Peyer's patch (tissue), 4 donors: ENCODE measurements at places on chromosomes 5 and 9.

GRCh38 chr9:94821098-94821887, 94.8 kb downstream of the AOPEP start:
- H3K27me3 ChIP-seq = no peaks in the 10 kb centered on the region
- H3K36me3 ChIP-seq = no peaks in the 10 kb centered on the region
- no peak for DNase-seq
- no peaks in the 10 kb centered on the region for H3K4me1 ChIP-seq

GRCh38 chr5:1019001-1019905, 10.7 kb downstream of the NKD2 start:
- H3K36me3 ChIP-seq = no peaks in the 10 kb centered on the region
- no peaks in the 10 kb centered on the region for H3K27me3 ChIP-seq
- no peak overlapping the region for H3K4me3 ChIP-seq
- H3K4me1 ChIP-seq = no peaks in the 10 kb centered on the region
- no peak overlapping the region for H3K27ac ChIP-seq

DNA sequence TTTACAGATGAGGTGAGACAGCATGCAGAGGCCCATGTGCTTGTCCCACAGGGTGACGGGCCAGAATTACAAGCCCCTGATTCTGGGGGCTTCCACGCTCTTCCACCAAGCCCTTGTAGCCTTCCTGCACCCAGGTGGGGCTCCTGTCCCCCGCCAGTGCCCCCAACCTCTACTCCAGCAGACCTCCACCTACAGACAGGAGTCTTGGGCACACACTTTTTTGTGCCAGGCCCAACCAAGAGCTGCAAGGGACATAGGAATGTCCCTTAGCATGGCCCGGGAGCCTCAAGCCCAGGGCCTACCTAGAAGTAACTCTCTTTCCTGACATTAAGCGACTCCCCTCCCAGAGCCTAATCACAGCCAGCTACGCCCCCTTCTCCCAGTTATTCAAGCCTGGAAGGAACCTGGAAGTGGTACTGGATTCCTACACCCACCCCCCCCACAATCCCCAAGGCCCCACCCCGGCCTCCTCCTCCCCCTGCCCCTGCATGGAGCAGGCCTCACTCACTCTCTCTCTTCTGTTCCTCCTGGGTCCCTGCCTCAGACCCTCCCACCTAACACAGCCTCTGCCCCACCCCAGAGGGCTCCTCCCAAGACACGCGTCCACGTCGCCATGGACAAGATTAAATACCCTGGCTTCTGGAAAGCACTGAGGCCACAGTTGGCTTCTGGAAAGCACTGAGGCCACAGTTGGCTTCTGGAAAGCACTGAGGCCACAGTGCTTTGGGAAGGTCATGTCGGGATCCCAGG, 30.5 kb downstream of the ADAMTS2 start:
- H3K4me1 ChIP-seq = no peaks in the 10 kb centered on the region
- H3K27ac ChIP-seq = no peak overlapping the region
- H3K36me3 ChIP-seq = no peaks in the 10 kb centered on the region
- DNase-seq = peak; percentile 34

DNA sequence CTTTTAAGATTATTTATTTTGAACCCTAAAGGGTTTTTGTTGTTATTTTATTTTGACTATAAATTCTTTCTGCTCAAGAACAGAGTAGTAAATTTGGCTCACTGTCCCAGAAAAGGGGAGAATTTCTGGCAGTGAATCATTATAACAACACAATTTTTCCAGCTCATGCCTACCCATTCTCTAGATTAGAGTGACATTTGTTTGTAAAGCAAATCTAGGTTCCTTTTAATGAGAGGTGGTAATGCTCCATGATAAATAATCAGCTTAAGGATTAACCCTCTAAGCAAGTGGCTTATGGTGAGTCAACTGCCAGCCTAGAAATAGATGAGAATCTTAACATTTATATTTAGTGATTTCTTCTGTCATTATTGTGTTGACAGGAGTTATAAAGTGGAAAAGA, 409.2 kb downstream of the NFIB start:
- no peaks in the 10 kb centered on the region for H3K4me1 ChIP-seq
- no peaks in the 10 kb centered on the region for H3K36me3 ChIP-seq
- no peaks in the 10 kb centered on the region for H3K27me3 ChIP-seq
- DNase-seq = no peak

- no peaks in the 10 kb centered on the region for H3K4me1 ChIP-seq
- H3K27ac ChIP-seq = no peak overlapping the region
- DNase-seq = no peak
- H3K27me3 ChIP-seq = no peaks in the 10 kb centered on the region
- H3K36me3 ChIP-seq = no peaks in the 10 kb centered on the region
Measured at GRCh38 chr5:152329761-152330283, 75.3 kb downstream of the NMUR2 start.

DNA sequence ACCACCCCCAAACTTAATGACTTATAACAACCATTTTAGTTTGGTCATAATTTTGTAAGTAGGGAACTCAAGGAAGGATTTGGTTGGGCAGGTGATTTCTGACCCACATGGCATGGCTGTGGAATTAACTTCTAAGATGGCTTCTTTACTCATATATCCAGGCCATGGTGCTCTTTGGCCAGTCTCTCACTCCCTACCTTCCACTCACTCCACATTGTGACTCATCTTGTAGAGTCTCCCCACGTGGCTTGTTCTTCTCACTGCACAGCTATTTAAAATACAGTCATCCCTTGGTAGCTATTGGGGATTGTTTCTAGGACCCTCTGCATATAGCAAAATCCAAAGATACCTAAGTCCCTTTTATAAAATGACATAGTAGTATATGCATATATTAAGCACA, 76.6 kb upstream of the MAST4 start:
- H3K4me3 ChIP-seq = no peak overlapping the region
- no peak overlapping the region for H3K27ac ChIP-seq
- no peak for DNase-seq
- no peaks in the 10 kb centered on the region for H3K4me1 ChIP-seq
- H3K36me3 ChIP-seq = no peaks in the 10 kb centered on the region
- no peaks in the 10 kb centered on the region for H3K27me3 ChIP-seq

- H3K27ac ChIP-seq = no peak overlapping the region
- H3K4me1 ChIP-seq = no peaks in the 10 kb centered on the region
- no peaks in the 10 kb centered on the region for H3K36me3 ChIP-seq
- H3K27me3 ChIP-seq = no peaks in the 10 kb centered on the region
Measured at GRCh38 chr5:167392240-167392639, 899.2 kb upstream of the WWC1 start.

DNA sequence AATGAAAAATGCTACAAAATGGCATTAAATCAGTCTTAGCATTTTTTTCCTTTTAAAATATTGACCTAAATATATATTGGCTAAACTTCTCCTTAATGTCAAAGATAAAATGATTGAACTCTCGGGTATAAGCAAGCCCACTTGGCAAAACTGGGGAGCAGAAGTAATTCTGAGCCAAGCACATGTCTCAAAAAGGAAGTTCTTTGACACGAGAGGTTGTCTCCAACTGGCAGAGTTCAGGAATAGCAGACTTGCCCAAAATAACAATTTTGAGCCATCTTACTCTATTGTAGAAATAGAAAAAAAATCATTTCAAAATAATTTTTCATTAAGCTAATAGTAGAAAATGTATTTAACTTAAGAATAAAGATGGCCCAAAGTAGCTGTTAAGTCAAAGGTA, 10.4 kb upstream of the MLLT3 start:
- H3K27me3 ChIP-seq = no peaks in the 10 kb centered on the region
- H3K36me3 ChIP-seq = no peaks in the 10 kb centered on the region
- no peak overlapping the region for H3K27ac ChIP-seq
- DNase-seq = no peak

DNA sequence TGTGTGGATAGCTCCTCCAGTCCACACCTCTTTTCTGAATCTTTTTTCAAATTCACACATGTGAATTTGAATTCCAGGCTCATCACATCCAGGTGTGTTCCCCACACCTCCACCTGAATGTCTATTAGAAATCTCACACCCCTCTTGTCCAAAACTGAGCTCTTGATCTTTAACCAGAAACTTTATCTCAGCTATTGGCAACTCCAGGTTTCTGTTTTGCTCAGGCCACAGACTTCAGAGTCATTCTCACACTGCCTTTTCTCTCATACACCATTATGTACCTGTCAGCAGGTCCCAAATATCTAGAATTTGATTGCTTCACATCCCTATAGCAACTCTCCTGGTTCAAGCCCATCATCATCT, 11.6 kb downstream of the NIPSNAP3B start:
- no peaks in the 10 kb centered on the region for H3K27me3 ChIP-seq
- no peak for DNase-seq
- H3K4me1 ChIP-seq = no peaks in the 10 kb centered on the region
- no peaks in the 10 kb centered on the region for H3K36me3 ChIP-seq
- H3K4me3 ChIP-seq = no peak overlapping the region

DNA sequence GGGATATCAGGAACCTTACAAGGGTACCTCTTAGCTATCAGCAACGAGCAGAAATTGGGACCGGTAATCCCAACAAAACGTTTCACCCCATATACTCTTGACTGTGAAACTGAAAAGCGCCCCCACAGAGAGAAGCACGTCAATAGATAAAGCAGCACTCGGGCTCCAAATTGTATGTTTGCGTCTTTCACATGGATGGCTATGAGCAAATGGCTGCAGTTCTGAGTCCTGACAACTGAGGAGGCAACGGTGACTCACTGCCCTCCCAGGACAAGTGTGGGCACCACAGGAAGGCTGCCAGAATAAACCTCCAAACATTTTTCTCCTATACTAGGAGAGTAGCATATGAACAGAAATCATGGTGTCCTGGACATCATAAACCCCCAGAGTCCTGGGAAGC, 36.6 kb downstream of the SEMA4D start:
- H3K27me3 ChIP-seq = no peaks in the 10 kb centered on the region
- no peaks in the 10 kb centered on the region for H3K36me3 ChIP-seq
- H3K4me3 ChIP-seq = no peak overlapping the region
- peaks cover 18% of the 10 kb centered on the region for H3K4me1 ChIP-seq
- H3K27ac ChIP-seq = no peak overlapping the region
- DNase-seq = no peak

DNA sequence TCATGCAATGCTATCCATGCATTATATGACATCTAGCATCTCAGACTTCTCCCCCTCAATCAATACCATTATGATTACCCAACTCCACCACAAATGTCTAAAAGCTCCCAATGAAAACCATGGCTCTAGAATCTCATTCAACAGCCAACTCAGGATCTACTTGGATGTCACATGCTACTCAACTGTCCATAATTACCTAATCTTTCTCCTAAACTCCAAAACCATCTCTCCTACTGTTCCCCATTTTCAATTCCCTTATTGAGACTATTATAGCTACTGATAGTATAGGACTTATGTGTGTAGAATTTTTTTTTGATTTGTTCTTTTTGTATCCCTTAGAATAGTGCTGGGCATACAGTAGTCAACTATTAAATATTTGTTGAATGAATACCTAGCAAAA, 8.2 kb upstream of the STRBP start:
- no peak overlapping the region for H3K27ac ChIP-seq
- no peak for DNase-seq
- no peak overlapping the region for H3K4me3 ChIP-seq

- no peak for DNase-seq
- H3K27ac ChIP-seq = no peak overlapping the region
- H3K4me3 ChIP-seq = no peak overlapping the region
- no peaks in the 10 kb centered on the region for H3K4me1 ChIP-seq
- H3K36me3 ChIP-seq = peaks cover 78% of the 10 kb centered on the region
Measured at GRCh38 chr9:93533863-93534262, 42.5 kb upstream of the PHF2 start.

GRCh38 chr5:13325765-13326164, 618.7 kb downstream of the DNAH5 start:
- no peaks in the 10 kb centered on the region for H3K4me1 ChIP-seq
- no peaks in the 10 kb centered on the region for H3K36me3 ChIP-seq
- H3K4me3 ChIP-seq = no peak overlapping the region
- no peak overlapping the region for H3K27ac ChIP-seq
- no peak for DNase-seq

- H3K36me3 ChIP-seq = no peaks in the 10 kb centered on the region
- no peak for DNase-seq
- H3K4me1 ChIP-seq = no peaks in the 10 kb centered on the region
Measured at GRCh38 chr5:38527475-38527874, 29.0 kb downstream of the LIFR start.

DNA sequence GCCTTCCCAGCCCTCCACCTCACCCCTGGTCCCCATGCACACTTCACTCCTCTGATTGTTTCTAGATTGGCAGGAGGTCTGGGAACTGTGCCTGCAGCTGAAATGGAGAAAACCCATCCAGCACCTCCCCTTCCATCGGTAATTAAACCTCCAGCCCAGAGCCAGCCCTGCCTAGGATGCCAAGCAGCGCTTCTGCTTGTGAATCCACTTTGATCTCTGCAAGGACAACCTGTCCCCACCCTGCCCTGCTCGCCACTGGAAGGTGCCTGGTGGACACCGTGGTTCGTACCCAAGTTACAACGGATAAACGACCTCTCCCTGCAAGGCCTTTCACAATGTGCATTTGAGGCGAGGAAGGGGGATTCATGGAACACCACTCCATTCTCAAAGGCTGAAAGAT, 50.6 kb downstream of the IRX2 start:
- H3K27ac ChIP-seq = no peak overlapping the region
- DNase-seq = no peak
- no peaks in the 10 kb centered on the region for H3K27me3 ChIP-seq
- H3K4me3 ChIP-seq = no peak overlapping the region
- H3K4me1 ChIP-seq = no peaks in the 10 kb centered on the region

DNA sequence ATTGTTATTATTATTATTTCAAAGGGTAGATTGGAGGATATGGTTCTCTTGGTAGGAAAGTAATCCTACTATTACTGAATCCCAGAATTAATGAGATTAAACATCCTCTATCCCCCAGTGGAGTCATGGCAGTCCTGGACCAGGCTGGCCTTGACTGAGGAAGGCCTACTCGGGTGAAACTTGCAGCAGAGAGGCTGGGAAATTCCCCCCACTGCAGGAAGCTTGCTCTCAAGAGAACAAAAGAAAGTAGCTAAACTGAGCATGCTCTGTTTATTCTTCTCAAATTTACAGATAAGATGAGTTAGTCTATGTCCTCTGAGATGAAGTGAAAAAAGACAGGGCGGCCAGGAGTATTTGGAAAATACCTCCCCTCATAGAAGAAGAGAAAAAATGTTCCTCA, 233.9 kb upstream of the RPS23 start:
- no peaks in the 10 kb centered on the region for H3K27me3 ChIP-seq
- no peak overlapping the region for H3K4me3 ChIP-seq
- H3K27ac ChIP-seq = no peak overlapping the region
- no peak for DNase-seq
- no peaks in the 10 kb centered on the region for H3K36me3 ChIP-seq
- H3K4me1 ChIP-seq = no peaks in the 10 kb centered on the region

- no peak for DNase-seq
- H3K27ac ChIP-seq = no peak overlapping the region
- no peak overlapping the region for H3K4me3 ChIP-seq
- no peaks in the 10 kb centered on the region for H3K36me3 ChIP-seq
- no peaks in the 10 kb centered on the region for H3K4me1 ChIP-seq
- H3K27me3 ChIP-seq = no peaks in the 10 kb centered on the region
Measured at GRCh38 chr9:37056046-37056920, 22.2 kb upstream of the PAX5 start.
